ENCODE measurements at places on chromosomes 13 and 19.

- DNase-seq: peak; percentile 92
These were observed 190.1 kb downstream of the FOXO1 start for GRCh38 chr13:40476175-40476958.

GRCh38 chr13:51831519-51831918 lies 13.5 kb downstream of the TMEM272 start:
- DNase-seq: no peak

GRCh38 chr13:102703726-102704035 lies 8.8 kb upstream of the METTL21C start:
- no peak for DNase-seq

- DNase-seq: peak; percentile 76
These were observed 42.8 kb upstream of the CLDN10 start for GRCh38 chr13:95509521-95510310.

DNA sequence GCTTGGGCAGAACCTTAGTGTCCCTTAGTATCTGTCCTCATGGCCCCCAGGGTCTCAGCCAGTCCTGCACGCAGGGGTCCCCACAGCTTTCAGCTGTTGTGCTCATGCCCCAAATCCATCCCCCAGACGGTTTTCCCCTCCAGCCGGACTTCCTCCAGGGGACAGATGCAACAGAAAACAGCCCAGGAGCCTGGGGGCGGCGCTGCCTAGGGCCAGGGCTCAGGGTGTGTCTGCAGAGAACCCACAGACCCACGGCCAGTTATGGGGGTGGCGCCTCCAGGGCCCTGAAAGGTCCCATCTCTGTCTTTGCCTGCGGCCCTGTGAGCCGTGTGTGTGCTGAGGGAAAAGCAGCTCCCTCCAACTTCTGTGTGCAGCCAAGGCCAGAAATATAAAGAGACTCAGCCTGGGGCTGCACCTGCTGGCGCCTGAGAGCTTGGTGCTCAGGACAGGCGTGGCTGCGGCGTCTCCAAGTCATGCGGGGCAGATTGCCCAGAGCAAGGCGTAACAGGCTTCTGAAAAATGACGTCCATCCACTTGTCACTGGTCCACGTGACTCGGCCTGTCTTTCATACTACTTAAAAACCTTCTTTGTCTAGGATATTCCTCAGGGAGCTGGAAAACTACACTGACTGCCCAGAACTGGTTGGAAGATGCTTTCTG lies 22.1 kb upstream of the F7 start:
- no peak for DNase-seq

GRCh38 chr13:112940236-112940635 lies 28.8 kb upstream of the MCF2L start:
- DNase-seq: no peak

DNA sequence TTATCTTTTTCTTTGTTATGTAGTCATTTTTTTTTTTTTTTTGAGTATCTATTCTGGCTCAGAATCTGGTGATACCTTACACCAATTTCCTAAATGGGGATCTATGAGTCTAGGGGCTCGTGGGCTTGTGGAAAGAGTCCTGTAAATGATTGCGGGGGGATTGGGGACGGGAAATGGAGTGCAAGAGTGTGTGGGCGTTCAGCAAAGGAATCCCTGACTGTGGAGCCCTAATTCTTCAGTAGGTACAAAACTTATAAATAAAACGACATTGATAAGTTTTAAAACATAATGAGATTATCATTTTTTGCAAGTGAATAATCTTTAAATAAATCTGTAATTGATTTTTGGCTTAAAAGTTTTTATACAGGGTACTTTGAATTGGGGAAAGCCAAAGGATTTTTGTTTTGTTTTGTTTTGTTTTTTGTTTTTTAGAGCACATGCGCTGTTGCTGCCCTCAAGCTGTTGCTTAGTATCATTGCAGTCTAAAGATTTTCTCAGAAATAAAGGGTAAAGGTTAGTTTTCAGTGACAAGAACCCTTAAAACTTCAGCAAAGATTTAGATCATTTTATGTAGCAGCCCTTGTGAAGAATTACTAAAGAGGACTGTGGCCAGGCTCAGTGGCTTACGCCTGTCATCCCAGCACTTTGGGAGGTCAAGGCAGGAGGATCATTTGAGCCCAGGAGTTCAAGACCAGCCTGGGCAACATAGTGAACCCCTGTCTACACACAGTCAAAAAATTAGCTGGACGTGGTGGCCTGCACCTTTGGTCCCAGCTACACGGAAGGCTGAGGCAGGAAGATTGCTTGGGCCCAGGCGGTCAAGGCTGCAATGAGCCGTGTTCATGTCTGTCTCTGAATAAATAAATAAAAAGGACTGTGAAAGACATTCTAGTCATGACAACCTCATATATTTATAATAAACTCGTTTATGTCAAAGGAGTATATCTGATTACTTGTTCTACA lies 1.7 kb downstream of the ERCC5 start:
- DNase-seq: peak; percentile 27

GRCh38 chr19:39327363-39328045 lies 6.8 kb upstream of the LRFN1 start:
- DNase-seq: no peak

DNA sequence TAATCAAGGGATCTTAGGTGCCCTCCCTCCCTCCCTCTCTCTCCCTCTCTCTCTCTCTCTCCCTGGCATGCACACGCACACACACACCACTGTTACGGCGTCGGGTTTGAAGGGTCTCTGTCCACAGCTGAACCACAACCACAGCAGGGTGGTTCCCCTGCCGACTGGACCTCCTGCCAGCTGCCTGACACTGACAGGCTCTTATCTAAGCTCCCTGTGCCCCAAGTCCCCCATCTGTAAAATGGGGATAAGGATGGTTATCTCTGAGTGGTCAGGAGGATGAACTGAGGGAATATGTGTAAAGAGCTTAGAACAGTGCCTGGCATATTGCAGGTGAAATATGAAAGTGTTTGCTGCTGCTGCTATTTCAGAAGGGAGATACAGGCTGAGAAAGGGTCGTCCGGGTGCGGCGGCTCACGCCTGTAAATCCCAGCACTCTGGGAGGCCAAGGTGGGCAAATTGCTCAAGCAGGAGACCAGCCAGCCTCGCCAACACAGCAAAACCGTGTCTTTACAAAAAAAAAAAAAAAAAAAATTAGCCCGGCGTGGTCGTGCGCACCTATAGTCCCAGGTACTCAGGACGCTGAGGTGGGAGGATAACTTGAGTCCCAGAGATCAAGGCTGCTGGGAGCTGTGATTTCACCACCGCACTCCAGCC lies 852 bp upstream of the SHISA7 start:
- no peak for DNase-seq

DNA sequence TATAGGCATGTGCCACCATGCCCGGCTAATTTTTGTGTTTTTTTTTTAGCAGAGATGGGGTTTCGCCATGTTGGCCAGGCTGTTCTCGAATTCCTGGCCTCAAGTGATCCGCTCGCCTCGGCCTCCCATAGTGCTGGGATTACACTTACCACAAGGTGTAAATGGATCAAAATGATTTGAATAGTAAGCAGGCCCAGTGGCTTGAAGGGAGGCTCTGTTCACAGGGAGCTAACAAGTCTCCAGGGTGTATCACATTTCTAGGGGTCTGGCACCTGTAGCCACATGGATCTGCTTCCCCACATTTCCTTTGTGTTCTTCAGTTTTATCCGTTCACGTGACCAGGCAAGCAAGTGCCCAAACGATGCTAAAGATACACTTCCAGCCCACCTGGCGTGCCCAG lies 13.5 kb upstream of the CNFN start:
- no peak for DNase-seq

- peak; percentile 16 for DNase-seq
These were observed 1407.7 kb upstream of the SLC10A2 start for GRCh38 chr13:104473936-104474335.

- DNase-seq: no peak
These were observed 2.7 kb downstream of the C2CD4C start for GRCh38 chr19:406135-406781.

GRCh38 chr13:80215368-80215767 lies 125.6 kb downstream of the SPRY2 start:
- DNase-seq: peak; percentile 58

DNA sequence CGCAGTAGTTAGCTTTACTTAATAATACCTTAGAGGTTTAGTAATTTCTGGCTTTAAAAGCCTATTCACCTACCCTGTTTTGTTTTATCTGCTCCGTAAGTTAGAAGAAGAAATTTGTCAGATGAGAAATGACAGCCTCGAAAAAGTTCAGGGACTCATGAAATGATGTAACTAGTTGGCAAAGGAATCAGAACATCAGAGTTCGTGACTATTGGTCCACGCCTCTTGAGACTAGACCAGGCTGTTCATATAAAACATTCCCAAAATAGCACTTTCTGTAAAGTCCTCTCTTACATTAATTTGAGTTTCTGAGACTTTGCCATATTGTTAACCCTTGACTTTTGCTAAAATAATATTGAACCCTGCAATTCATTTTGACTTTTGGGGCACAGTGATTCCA lies 92.0 kb downstream of the HS6ST3 start:
- DNase-seq: no peak

DNA sequence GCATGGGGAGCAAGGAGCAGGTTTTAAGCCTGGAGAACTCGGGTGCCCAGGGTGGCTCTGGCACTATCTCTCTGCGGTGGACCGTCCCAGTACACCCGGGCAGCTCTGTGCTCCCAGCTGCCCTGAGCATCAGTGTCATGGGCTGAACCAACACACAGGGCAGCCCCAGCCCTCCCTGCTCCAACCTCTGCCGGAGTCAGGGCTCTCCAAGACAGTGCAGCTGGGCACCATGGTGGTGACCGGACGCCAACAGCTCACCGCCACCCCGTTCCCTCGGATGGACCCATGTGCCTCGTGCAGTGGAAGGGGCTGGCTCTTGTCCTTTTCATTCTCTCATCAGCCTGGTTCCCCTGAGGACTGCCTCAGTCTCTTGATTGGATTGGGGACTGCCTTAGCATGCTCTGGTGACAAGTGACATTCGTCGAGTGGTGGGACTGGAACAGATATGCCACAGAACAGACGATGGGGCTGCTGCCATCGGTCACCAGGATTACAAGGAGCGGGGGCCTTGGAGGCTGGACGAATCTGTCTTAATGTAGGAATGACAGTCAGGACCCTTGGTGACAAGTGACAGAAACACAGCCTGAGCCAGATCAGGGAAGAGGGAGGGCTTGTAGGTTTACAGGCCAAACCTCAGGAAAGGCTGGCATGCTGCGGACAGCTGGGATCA lies 25.7 kb upstream of the VSTM2B start:
- DNase-seq: no peak

DNA sequence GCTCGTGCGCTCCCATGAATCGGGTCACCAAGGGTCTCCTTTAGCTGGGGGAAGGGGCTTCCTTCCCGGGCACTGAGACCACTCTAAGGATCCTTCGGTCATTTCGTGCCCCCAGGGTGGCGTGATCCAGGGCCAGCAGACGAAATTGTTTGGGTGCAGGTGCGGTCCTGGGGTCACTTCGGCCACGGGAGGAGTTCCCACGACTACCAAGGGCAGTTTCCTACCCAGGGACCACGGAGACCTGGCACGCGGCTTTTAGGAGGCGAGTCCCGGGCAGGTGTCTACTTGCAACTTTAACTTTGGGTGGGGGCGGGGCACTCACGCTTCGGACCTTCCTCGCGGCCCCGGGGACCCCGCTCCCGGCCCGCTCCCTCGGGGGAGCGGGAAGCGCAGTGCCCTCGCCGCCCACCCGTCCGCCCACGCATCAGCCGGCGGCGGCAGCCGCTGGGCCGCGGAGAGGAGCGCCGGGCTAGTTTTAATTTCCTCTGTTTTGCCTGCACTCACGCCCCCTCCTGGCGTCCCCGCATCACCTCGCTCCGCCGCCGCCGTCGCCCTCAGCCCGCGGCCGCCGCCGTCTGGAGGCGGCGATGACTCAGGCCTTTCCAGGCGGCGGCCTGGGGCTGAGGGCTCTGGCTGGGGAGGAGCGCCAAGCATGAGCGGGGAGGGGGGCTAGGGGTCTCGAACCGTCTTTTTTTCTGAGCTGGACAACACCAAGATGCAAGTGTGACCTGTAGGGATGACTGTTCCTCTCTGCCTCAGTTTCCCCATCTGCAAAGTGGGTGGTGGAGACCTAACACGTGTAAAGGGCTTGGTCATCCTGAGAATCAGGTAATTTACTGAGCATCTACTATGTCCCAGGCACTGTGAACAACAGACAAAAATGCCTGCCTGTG lies 21.8 kb downstream of the OLFM2 start:
- DNase-seq: peak; percentile 89

Data from fibroblast of skin of back (primary cell).